ENCODE measurements at places on chromosomes 5 and 9. TPM values are rescaled to one million over a fixed set of nuclear protein-coding genes. Genes with fewer than 3 reads are reported as not detected.

GRCh38 chr5:103915081-103915480 lies 352.5 kb upstream of the NUDT12 start:
- no peak overlapping the region for H3K4me3 ChIP-seq
- no peaks in the 10 kb centered on the region for H3K4me1 ChIP-seq
- no peak for DNase-seq
- no peak overlapping the region for H3K27ac ChIP-seq
- no peaks in the 10 kb centered on the region for H3K36me3 ChIP-seq
- no peaks in the 10 kb centered on the region for H3K27me3 ChIP-seq

- H3K27ac ChIP-seq, result no peak overlapping the region
- H3K4me1 ChIP-seq, result no peaks in the 10 kb centered on the region
- peak overlapping the region; percentile 16 for H3K4me3 ChIP-seq
- peak; percentile 95 for DNase-seq
Observed at GRCh38 chr9:75071530-75072122, 16.3 kb downstream of the NMRK1 start.

- DNase-seq, result no peak
- no peaks in the 10 kb centered on the region for H3K4me1 ChIP-seq
- no peaks in the 10 kb centered on the region for H3K36me3 ChIP-seq
- H3K4me3 ChIP-seq, result no peak overlapping the region
Observed at GRCh38 chr9:16314476-16314875, 556.0 kb downstream of the BNC2 start.

- H3K4me3 ChIP-seq, result no peak overlapping the region
- H3K27me3 ChIP-seq, result peaks cover 5% of the 10 kb centered on the region
- H3K4me1 ChIP-seq, result no peaks in the 10 kb centered on the region
- no peak overlapping the region for H3K27ac ChIP-seq
Observed at GRCh38 chr9:86939891-86940290, 7.4 kb downstream of the GAS1 start.

GRCh38 chr9:86946201-86947145 lies 833 bp downstream of the GAS1 start:
- H3K27me3 ChIP-seq, result no peaks in the 10 kb centered on the region
- DNase-seq, result peak; percentile 74
- peak overlapping the region; percentile 59 for H3K27ac ChIP-seq
- H3K36me3 ChIP-seq, result no peaks in the 10 kb centered on the region

GRCh38 chr9:121573717-121574485 lies 74.3 kb upstream of the GGTA1 start:
- no peak overlapping the region for H3K27ac ChIP-seq
- H3K4me3 ChIP-seq, result no peak overlapping the region
- no peaks in the 10 kb centered on the region for H3K4me1 ChIP-seq
- DNase-seq, result no peak

DNA sequence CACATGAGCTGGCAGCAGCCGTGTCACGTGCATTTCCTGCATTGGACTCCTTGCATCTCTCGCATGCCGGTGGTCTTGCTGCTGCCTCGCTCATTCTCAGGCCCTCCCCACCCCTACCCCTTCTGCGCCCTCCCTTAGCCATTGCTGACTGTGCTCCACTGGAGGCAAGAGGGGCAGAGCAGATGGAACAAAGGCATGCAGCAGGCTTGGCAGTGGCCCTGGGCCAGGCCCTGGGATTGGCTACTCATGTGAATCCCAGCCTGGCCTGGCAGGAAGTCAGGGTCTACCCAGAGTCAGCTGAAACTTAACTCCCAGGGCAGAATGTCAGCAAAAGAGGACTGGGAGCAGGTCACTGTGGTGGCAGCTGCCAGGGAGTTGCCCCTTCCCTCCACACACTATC lies 62.3 kb downstream of the TSTD2 start:
- no peak for DNase-seq
- H3K36me3 ChIP-seq, result no peaks in the 10 kb centered on the region
- H3K27me3 ChIP-seq, result no peaks in the 10 kb centered on the region
- H3K4me3 ChIP-seq, result no peak overlapping the region
- no peaks in the 10 kb centered on the region for H3K4me1 ChIP-seq
- no peak overlapping the region for H3K27ac ChIP-seq

DNA sequence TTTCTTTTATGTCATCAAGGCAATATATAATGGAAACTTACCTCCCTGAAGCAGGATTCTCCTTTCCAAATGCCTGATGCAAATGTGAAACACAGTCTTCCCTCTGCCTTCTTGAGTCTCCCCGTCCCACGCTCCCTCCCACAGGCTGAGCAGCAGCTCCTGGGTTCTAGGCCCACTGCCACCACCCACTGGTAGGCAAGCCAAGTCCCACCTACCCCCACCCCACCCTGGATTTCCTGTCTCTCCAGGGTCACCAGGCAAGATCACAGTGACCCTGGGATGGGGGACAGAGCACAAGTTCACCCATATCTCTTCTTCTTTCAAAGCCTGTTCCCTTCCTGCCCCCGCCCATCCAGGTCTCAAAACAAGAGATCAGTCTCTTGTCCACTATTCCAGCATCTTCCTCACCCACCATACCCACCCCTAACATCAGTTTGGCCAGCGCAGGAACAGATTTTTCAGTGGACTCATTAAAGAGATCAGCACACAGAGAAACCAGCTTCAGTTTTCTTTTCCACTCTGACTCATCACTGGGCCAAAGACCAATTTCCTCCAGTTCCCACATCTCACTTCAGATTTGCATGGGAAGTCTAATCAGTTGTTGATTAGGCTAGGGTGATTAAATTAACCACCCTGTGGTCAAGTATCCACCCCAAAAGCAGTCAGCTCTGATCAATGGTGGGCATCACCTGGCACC lies 151.5 kb downstream of the ACTL7B start:
- H3K4me1 ChIP-seq, result no peaks in the 10 kb centered on the region
- no peak for DNase-seq
- H3K4me3 ChIP-seq, result no peak overlapping the region
- H3K27me3 ChIP-seq, result no peaks in the 10 kb centered on the region
- H3K27ac ChIP-seq, result no peak overlapping the region

- H3K27me3 ChIP-seq, result no peaks in the 10 kb centered on the region
- no peak overlapping the region for H3K4me3 ChIP-seq
- no peaks in the 10 kb centered on the region for H3K36me3 ChIP-seq
- H3K27ac ChIP-seq, result no peak overlapping the region
- DNase-seq, result no peak
Observed at GRCh38 chr5:2797160-2797559, 45.7 kb upstream of the IRX2 start.

GRCh38 chr9:98280574-98280973 lies 25.1 kb upstream of the TBC1D2 start:
- no peaks in the 10 kb centered on the region for H3K27me3 ChIP-seq
- DNase-seq, result no peak
- H3K4me3 ChIP-seq, result no peak overlapping the region
- no peaks in the 10 kb centered on the region for H3K4me1 ChIP-seq
- H3K27ac ChIP-seq, result no peak overlapping the region

- DNase-seq, result no peak
- H3K27ac ChIP-seq, result no peak overlapping the region
- H3K4me3 ChIP-seq, result no peak overlapping the region
- H3K27me3 ChIP-seq, result no peaks in the 10 kb centered on the region
- H3K4me1 ChIP-seq, result no peaks in the 10 kb centered on the region
Observed at GRCh38 chr9:85569988-85570387, 171.8 kb downstream of the AGTPBP1 start.

Gene GLRX
- 311 TPM for total RNA-seq

Gene DNAH5
- 3.3 TPM for total RNA-seq

Gene PCSK5
- total RNA-seq, result 482 TPM

Gene IFNB1
- total RNA-seq, result not detected

Data from Peyer's patch (tissue), 4 donors.